Activated CD4-positive, alpha-beta memory T cell treated with anti-CD3 and anti-CD28 coated beads for 36 hours (primary cell): ENCODE measurements at places on chromosomes 16 and 17. TPM values are rescaled to one million over a fixed set of nuclear protein-coding genes. Genes with fewer than 3 reads are reported as not detected.

ASPHD1 gene
- total RNA-seq = 1.6 TPM

SYCE1L gene
- 5.0 TPM for total RNA-seq

GSDMA gene
- 0.87 TPM for total RNA-seq

CHAD gene
- total RNA-seq = not detected

HBQ1 gene
- not detected for total RNA-seq

BAIAP2 gene
- total RNA-seq = 3.3 TPM

DNA sequence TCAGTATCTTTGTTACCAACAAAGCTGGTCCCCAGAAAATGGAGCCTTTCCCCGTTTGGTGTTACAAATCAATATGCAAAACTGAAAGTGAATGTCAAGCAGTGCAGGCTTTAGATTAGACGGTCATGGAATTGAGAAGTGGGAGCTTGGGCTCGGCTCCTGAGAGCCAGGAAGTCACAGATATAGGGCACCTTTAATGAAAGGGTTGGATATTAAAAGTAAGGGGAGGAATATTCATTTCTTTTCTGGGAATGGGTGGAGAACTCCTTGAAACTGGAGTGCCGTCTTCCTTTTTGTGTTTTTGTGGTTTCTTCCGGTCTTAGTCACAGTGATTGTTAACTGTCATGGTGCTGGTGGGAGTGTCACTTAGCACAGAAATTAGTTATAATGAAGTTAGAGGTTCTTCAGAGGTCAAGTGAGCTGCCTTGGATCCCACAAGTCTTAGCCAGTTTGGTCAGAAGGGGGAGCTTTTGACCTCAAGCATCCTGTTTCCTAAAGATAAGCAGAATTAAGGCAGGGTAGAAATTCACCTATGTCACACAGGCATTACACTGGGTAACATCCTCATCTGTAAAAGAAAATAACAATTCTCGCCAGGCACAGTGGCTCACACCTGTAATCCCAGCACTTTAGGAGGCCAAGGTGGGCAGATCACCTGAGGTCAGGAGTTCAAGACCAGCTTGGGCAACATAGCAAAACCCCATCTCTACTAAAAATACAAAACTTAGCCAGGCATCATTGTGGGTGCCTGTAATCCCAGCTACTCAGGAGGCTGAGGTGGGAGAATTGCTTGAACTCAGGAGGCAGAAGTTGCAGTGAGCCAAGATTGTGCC, 9.6 kb upstream of the EIF1 start:
- DNase-seq = peak; percentile 81

- no peak for DNase-seq
Measured at GRCh38 chr16:1674751-1675664, 3.1 kb upstream of the JPT2 start.

DNA sequence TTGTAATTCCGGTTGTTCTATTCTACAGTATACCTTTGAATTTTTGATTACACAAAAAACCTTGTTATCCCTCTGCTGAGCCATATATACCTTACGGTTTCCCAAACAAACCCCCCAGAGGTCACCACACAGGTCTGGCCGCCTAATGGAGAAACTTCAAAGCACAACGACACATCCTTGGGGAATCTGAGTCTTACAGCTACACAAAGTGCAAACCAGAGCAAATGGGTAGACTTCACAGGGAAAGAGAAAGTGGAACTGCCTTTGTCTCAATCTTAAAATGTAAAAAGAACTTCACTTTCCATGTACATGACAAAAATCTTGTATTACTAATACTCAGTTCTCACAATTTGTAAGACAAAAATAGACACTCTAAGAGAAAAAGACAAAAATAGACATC, 2.7 kb downstream of the FBXO31 start:
- DNase-seq = peak; percentile 32

- DNase-seq = no peak
Measured at GRCh38 chr16:67641779-67642708, 2.9 kb upstream of the CARMIL2 start.

DNA sequence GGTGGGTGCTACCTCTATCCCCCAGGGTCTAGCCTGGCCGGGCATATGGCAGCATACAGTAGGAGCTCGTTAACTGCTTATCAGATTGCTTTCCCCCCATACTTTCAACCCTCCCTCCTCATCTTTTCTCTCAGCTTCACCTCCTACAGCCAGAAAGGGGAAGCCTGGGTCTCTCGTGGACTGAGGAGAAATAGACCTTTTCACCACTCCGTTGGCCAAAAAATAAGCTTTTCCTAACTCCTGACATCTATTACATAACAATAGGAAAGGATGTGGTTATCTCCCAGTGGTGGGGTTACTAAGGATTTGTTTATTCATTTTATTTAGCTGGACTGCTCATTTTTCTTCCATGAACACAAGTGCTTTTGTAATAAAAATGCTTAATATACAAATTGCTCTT, 9.0 kb upstream of the CXCL16 start:
- no peak for DNase-seq

- no peak for DNase-seq
Measured at GRCh38 chr17:4790705-4791088, 1.9 kb downstream of the GLTPD2 start.

- peak; percentile 66 for DNase-seq
Measured at GRCh38 chr16:67939507-67940445, 3.1 kb upstream of the PSMB10 start.

GRCh38 chr16:16093628-16094332, 129.5 kb downstream of the ABCC6 start:
- DNase-seq = no peak

- DNase-seq = no peak
Measured at GRCh38 chr17:30788918-30789317, 35.6 kb downstream of the CRLF3 start.

GRCh38 chr17:40025991-40026815, 11.0 kb downstream of the CSF3 start:
- peak; percentile 53 for DNase-seq

DNA sequence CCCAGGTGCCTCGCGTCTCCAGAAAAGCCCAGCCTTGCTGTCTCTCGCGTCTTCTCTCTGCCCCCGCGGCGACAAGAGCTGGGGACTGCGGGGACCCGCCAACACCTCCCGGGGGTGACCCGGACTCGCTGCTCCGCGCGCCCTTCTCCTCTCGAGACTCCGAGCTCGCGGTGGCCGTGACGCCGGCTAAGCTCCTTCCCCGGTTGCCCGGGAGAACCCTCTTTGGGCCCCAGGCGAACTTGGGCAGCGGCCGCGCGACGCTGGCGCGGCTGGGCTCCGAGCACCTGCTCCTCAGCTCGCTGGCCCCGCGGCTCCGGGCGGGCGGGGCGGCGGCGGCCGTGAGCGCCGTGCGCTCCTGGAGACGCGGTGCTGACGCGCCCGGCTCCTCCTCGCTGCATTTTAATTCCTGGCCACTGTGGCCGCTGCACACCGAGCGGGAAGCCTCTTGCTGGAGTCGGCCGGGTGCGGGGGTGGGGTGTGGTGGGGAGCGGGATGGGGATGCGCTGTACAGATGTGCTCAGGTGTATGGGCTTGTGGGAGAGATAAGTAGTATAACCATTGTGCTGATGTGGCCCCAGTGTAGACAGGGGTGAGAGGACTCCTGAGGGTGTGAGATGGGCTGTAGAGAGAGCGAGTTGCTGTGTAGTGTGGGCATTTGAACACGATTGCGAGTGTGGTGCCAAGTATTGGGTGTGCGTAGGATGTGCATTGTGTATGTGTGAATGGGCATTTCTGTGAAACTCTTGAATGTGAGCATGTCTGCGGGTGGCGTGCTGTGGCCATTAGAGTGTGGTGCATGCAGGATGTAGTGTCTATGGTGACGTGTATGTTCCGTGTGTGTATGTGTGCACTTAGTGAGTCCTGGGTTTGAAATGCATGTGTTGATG, at the start of gene ASIC2:
Gene ASIC2, minus strand, starts transcription at position 315 of the 887 bp plus-strand sequence.
- no peak for DNase-seq

DNA sequence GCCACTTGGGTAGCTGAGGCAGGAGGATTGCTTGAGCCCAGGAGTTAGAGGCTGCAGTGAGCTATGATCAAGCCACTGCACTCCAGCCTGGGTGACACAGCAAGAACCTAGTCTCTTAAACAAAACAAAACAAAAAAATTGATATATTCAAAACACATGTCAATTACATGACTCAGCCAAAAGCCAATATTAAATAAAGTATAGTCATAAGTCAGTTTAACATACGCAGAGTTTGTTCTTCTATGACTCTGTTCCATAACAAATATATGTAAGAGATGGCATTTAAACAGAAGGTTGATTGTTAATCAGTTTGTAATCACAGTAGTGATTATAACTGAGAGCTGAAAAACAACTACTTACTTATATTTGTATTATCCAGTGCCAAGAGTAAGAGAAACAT, 106.5 kb downstream of the CDH8 start:
- no peak for DNase-seq

- DNase-seq = no peak
Measured at GRCh38 chr16:48583075-48584065, 26.6 kb downstream of the N4BP1 start.

DNA sequence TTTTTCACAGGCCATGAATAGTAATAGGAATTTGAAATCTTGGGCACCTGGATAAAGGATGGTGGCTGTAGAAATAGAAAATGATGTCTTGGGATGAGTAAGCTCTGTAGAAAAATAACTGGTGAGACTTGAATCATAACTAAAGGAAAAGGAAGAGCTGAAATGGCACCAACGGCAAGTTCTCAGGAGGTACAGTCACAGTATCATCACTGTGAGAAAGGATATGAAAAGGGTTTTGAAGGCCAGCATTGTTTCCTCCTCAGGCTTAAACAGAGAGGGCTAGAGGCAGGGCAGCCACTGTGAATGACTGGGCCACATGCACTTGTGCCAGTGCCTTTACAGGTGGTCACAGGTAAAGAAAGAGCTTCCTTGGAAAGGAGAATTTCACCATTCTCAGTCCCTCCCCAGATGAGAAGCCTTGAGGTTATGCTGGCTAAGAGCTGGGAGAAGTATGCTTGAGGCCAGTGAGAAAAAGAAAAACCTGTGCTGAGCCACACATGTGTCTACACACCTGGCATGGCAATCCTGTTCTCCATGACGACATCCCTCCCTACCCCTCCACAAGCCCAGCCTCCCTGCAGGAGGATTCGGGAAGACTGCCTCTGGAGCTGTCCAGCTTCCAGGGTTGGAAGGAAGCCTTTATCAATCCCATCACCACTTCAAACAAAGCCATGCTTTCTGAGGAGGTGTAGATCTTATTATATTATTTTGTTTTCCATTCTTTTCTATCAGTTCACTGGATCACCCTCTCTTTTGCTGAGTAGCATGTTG, 3.8 kb upstream of the ANKFN1 start:
- DNase-seq = no peak
